Fibroblast of skin of abdomen (primary cell): ENCODE measurements at places on chromosomes 6 and 20.

DNA sequence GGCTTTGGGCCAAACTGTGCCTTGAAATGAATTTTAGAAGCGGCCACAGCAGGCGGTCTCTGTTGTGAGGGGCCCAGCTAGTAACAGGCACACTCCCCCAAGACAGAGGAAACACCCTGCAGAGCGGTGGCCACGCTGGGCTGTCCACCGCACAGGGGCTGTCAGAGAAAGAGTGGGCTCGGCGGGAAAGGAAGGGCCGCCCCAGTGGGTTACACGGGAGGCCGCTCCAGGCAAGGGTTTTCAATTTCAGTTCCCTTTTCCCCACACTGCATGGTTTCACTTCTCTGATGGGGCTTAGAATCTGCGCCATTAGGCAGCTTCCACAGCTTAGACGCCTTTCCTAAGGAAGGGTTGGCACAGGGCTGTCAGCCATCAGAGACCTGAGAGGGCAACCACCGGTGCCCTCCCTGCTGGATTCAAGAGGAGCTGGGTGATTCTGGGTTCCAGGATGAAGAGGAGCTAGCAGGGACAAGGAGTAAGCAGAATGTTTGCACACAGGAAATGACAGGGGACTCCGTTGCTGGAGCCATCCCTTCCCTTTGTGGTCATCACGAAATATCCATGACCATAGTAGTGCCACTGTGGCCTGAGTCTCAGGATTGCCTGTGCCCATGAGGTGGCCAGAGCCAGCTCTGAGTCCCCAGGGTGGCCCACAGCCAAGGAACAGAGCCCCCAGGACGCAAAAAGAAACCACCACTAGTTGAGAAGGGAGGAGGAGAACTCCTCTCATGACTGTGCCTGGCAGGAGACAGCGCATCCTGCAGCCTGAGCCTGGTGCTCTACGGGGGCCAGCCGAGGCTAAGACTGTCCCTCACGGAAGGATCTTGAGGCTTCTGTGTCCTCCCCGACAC lies 282.7 kb downstream of the NRN1 start:
- DNase-seq = no peak

DNA sequence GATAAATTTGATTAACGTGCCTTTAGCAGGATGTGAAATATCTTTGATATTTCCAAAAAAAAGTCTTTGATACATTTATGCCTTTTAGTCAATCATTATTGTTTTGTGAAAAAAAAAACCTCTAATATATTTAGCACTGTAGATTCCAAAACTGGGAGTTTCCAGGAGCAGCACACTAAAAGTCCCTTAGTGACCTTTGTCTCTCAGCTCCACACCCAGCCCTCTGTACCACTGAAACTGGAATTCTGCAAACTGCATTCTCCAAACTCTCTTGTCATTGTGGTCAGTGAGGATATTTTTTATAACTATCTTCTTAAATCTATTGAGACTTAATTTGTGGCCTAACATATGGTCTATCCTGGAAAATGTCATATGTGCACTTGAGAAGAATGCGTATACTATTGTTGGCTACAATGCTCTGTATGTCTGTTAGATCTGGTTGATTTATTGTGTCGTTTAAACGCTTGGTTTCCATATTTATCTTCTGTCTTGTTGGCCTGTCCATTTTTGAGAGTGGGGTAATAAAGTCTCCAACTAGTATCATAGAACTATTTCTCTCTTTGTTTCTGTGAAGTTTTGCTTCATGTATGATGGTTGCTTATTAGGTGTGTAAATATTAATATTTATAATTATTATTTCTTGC lies 73.2 kb upstream of the CNKSR3 start:
- no peak for DNase-seq

GRCh38 chr20:37323985-37324384 lies 22.0 kb upstream of the SRC start:
- DNase-seq = peak; percentile 90

GRCh38 chr6:107603006-107603370 lies 113.1 kb downstream of the SOBP start:
- no peak for DNase-seq

GRCh38 chr20:45406260-45407066 lies 1.6 kb upstream of the DBNDD2 start:
- DNase-seq = peak; percentile 10

GRCh38 chr6:165566088-165566828 lies 96.8 kb downstream of the PDE10A start:
- no peak for DNase-seq

- no peak for DNase-seq
These were observed 228.1 kb upstream of the CITED2 start for GRCh38 chr6:139602577-139602976.
